ENCODE measurements at places on chromosomes 2 and 18.

- DNase-seq: no peak
These were observed 47.3 kb downstream of the CABLES1 start for GRCh38 chr18:23182606-23183005.

DNA sequence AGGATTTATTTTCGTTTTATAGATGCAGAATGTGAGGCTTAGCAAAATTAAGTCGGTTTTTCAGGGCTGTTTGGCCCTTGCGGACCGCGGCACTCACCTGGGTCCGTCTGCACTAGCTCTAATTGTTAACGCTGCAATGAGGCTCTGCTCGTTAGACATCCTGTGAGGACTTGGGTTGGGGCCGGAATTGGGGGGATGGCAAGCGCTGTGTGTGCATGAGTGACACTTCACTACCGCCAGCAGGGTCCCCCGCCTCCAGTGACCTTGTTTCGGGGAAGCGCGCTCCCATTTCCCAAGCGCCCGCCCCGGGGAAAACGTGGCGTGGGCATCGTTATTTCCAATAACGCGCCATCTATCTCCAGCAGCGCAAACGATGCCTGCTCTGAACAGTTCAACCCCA is 54.2 kb downstream of the KCNG2 start:
- DNase-seq: no peak

GRCh38 chr2:147789720-147790119 is 55.1 kb upstream of the ACVR2A start:
- no peak for DNase-seq

DNA sequence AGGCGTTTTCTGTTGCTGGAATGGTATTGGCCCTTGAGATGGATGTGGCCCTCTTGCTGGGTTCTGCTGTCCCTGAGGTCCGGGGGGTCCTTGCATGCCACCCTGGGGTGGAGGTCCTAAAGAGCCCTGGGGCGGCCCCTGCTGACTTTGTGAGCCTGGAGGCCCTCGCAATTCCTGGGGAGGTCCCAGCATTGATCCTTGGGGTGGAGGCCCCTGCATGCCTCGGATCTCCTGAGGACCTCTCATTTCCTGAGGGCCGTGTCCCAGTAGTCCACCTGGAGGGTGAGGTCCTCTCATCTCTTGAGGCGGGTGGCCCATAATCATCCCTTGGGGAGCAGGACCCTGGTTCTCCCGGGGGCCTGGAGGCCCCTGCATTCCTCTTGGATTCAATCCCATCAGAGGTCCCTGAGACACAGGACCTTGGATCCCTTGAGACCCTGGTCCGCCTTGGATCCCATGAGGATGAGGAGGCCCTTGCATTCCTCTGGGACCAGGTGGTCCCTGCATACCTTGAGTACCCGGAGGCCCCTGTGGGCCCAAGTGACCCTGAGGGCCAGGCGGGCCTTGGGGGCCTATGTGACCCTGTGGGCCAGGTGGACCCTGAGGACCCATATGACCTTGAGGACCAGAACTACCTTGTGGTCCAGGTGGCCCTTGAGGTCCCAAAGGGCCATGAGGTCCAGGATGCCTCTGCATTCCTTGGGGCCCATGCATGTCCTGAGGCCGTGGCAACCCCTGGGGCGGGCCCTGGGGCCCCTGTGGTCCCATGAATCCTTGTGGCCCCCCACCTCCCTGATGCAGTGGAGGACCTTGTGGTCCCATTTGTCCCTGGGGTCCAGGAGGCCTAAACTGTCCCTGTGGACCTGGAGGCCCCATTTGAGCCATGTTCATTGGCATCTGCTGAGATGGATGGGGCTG is 18.3 kb downstream of the SFT2D3 start:
- DNase-seq: no peak

DNA sequence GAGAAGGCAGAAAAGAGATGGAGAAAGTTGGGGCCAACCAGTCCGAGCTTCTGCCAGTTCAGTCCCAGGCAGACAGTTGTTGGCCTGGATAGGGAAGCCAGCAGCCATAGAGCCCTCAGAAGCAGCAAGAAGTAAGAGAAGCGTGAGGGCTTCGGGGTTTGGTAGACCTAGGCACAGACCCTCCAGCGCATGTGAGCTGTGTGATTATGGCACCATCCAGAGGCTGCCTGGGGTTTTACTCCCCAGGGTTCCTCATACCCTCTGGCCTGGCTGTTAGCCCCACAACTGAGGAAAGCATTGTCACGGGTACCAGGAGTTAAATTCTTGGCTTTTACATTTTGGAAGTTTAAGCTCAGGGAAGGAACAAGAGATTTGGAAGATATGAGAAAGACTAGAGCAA is 93.7 kb upstream of the RAB6C start:
- no peak for DNase-seq

DNA sequence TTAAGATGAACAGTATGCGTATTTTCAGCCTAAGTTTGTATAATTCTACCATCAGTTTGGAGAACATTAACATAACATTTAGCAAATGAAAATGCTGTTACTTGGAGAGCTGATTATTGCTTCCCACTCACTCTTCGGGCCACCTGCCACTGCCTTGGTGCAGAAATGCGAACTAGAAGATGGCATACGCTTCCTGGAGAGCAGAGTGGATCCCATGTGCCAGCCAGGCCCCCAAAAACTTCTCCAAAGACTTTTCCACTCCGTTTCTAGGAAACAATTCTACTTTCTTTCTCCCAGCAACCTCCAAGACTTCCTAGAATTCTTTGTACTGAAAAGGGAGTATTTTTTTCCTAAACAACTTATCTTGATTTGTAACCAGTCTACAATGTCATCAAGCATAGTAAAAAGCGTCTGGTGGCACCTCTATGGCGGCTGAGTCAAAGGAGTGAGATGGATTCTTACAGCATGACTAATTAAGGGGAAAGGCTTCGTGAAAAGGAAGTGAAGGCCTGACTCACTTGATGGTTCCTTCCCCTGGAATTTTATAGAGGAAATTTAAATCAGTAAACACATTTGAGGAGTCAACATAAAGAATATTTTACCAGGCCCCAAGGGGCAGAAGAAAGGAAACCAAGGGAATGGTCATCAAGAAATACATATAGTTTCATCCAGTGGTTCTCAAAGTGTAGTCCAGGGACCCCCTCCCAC is 36.6 kb downstream of the FEZ2 start:
- peak; percentile 83 for DNase-seq

Data from umbilical cord (tissue), 2 donors.